ENCODE measurements at places on chromosomes 7 and 10.

DNA sequence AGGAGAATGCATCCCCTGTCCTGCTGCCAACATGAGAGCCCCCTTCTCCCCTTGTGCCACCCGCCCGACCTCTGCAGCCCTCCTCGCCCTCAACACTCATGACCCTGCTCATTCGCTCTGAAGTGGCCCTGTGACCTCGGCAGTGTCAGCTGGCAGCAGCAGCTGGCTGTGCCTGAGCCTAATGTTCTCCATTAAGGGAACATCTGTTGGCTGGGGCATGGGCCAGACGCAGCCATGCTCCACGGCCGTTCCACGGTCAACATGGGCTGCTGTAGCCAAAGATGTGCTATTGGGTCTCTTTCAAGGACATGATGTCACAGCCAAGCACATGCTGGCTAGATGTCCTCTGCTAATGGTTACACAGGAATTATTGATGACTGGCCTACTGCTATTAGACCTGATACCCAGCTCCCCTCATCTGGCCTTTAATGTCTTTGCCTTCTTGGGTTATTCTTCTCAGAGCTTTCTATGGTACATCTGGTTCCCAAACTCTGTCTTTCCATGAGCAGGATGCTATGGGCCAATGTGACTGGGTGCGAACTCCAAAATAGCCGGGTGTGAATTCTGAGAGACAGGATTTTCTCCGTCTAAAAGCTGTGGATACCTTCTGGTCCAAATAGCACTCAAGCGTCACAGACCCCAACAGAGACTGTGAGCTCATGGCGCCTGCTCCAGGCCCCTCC, 22.4 kb downstream of the ADCYAP1R1 start:
- DNase-seq = no peak

DNA sequence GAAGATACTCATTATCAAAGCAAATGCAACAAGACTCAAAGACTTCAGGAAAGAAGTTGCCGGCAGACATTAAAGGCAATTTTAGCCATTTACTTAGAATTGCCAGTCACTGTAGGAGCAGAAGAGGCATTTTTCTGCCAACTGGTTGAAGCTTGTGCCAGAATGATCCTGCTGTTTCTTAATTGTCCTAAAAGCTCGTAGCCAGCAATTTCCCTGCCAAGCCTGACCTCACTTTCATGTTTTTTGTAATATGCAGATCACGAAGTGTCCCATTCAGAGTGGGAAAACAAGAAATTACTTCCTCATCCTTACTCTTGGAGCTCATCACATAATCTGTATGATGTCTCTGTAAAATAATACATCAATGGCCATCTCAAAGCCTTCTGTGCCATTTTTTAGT, 130.9 kb upstream of the ANKRD1 start:
- DNase-seq = no peak

DNA sequence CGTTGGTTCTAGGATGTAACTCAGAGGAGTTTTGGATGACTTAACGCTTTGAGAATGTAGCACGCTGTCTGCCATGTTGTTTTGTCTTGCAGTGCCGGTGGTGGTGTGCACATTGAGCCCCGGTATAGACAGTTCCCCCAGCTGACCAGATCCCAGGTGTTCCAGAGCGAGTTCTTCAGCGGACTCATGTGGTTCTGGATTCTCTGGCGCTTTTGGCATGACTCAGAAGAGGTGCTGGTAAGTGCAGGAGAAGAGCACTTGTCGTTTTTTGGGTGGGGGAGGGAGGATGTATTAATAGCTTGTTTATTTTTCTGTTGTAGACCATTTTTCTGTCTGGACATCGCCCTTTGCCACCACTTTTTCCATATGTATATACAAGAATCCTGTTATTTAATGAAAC, 6.3 kb downstream of the NDUFB2 start:
- DNase-seq = no peak

DNA sequence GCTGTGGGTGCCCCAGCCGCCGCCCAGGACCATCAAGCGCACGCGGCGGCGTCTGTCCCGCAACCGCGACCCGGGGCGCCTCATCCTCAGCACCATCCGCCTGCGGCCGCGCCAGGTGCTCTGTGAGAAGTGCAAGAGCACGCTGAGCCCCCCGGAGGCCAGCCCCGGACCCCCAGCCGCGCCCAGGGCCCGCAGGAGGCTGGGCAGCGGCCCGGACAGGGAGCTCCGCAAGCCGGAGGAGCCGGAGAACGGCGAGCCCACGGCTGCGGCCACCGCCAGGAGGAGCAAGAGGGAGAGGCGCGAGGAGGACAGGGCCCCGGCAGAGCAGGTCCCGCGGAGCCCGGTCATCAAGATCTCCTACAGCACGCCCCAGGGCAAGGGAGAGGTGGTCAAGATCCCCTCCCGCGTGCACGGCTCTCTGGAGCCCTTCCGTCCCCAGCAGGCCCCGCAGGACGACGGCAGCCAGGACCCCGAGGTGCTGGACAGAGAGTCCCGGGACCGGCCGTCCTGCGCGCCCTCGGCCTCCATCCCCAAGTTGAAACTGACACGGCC, 8.0 kb downstream of the PWWP2B start:
- DNase-seq = no peak

GRCh38 chr10:4849555-4850242, 23.7 kb downstream of the AKR1E2 start:
- peak; percentile 70 for DNase-seq

DNA sequence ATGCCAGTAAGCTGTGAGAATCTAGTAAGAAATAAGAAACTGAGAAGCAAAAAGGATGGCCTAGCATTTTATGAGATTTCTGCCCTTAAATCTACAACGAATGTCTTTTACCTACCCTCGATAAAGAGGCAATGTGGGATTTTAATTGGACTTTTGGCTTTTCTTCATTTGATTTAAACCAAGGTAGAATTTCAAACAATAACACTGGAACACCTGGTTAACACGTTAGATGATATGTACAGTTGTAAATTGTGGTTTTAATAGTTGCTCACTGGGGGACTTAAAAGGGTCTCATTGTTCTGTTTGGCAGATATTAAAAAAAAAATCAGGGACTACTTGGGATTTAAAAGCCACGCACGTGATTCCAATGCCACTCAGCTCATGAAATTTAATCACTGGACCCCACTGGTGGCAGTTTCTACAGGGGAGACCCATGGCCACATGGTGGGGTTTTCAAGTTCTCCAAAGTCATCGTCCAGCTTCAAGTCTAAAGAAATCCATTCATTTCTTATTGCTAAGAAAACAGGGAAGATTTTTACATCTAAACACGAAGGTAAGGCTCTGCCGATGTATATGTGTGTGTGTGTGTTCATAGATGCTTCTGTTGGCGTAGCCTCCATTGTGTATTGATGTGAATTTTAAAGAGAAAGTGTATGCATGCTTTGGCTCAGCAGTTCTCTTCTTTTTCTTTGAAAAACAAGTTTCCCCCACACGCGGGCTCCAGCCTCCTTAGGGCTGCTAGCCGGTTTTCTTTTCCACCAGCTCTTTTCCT, 588.6 kb upstream of the MKI67 start:
- DNase-seq = no peak

DNA sequence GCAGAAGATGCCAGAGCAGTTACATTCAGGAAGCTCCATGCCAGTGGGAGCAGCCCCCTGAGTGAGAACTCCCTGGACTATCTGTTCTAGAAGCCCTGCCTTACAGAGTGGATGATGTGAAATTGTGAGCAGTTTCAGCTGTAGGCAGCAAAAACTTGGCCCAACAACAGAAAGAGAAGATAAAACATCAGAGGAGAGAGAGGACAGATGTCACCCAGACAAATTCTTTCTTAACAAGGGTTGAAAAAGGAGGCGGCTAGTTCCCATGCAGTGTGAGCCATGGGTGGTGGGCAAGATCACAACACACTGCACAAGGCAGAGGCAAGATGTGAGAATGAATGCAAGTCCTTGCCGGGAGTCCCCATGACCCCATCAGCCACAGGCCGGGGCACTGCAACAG, 46.6 kb upstream of the FXYD4 start:
- DNase-seq = no peak

DNA sequence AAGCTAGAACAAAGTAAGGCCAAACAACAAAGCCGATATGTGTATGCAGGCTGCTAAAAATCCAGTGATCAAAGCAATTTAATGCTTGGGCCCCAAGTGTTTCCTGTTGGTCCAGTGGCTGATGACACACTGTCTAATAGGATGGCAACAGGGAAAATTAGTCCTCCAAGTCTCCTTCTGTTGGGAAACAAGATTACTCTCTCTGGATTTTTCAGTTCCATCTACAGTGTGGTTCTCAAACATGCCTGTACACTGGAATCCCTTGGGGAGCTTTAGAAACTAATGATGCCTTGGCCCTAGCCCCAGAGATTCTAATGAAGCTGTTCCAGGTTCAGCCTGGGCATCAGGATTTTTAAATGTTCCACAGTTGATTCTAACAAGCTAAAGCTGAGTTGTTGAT, 198.7 kb downstream of the AHR start:
- DNase-seq = no peak

DNA sequence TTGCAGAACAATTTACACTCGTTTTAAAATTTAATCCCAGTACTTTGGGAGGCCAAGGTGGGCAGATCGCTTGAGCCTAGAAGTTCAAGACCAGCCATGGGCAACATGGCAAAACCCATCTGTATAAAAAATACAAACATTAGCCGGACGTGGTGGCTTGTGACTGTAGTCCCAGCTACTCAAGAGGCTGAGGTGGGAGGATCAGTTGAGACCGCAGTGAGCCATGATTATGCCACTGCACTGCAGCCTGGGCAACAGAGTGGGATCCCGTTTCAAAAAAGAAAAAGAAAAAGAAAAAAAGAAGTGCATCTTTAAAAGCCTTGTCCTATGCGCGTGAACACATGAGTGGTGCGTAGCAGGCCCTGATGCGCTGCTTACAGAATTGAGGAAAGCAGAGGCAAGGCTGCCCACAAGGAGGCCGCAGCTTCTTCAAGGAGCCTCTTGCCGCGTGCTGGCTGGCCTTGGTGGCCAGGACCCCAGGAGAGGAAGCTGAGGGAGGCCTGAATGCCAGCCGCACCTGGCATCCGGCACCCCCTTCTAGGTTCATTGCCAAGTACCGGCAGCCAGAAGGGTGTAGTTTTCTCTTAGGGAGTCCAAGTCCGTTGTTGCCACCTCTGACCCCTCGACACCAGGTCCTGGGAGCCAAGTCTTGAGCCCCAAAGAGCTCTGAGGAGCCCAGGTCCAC, 124.5 kb downstream of the UBE2H start:
- no peak for DNase-seq
